ENCODE measurements at places on chromosomes 4 and X.

DNA sequence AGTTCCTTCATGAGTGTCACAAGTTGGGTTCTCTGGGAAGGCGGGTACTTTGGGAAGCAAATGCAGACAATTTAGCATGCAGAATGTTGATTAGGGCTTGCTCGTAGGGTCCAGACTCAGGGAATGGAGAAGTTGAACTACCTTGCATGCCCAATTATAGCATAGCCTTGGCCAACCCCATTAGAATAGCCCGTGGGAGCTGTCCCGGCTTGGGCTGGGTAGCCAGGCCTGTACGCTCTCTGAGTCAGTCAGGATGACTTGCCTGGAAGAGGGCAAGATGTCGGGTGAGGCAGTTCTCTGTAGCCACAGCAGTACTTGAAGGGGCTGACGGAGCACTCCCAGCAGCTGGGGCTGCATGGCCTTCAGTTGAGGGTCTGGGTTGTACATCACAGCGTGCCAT lies 19.5 kb downstream of the KIAA0232 start:
- DNase-seq = no peak

GRCh38 chrX:146454363-146454762 lies 355.2 kb upstream of the CXorf51B start:
- no peak for DNase-seq

DNA sequence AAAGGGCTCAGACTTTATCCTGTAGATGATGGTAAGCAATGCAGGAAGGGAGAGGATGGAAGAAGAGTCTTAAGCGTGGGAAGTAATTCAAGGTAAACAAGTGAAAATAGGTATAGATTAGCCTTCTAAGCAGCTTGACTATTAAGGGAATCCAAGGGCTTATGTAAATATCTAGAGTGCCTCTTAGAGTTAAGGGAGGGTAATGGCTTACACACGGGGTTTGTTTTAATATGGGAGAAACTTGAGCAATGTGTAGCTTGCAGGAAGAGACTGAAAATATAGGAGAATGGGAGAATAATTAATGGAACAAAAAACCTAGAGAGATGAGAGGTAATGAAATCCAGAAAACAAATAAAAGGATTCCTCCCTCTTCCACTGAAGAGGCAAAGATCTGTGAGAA lies 12.8 kb upstream of the SAP30 start:
- DNase-seq = peak; percentile 43

- no peak for DNase-seq
Observed at GRCh38 chr4:156475322-156475721, 496.3 kb downstream of the PDGFC start.

GRCh38 chrX:118823263-118824172 lies at the start of gene ZCCHC12:
TSS of gene ZCCHC12 (plus strand) at chrX:118823824. CDS start at chrX:118825245, 1,421 bp downstream.
- DNase-seq = no peak

GRCh38 chrX:121307449-121307848 lies 260.0 kb downstream of the GLUD2 start:
- DNase-seq = no peak

- DNase-seq = no peak
Observed at GRCh38 chr4:4950561-4951290, 68.5 kb downstream of the CYTL1 start.

- no peak for DNase-seq
Observed at GRCh38 chrX:106728337-106728736, 1.8 kb downstream of the RNF128 start.

DNA sequence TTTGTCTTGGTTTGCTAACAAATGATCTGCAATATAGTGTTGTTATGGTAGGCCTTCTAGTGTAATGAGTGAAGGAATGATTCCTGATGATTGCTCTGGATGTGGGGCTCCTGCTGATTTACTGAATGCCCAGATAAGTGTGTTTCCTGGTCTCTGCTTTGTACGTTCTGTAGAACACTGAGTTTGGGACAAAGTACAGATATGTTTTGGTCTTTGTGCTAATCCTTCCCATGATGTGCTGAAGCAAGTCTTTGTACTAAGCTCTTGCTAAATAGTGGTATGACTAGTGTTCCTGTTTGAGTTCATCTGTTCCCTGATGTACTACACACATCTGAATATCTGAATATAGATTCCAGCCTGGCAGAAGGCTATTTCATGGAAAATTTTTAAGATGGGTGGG lies 36.9 kb upstream of the XIAP start:
- DNase-seq = no peak

GRCh38 chr4:83371936-83372335 lies 37.3 kb upstream of the HPSE start:
- no peak for DNase-seq

DNA sequence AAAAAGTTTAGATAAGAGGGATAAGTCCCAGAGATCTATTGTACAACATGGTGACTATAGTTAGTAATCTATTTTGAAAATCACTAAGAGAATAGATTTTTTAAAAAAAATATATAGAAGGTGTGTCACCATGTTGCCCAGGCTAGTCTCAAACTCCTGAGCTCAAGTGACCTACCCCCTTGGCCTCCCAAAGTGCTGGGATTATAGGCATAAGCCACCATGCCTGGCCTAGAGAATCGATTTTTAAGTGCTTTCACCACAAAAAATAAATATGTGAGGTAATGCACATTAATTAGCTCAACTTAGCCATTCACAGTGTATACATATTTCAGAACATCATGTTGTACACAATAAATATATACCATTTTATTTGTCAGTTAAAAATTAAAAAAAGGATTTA lies 56.7 kb upstream of the TBC1D9 start:
- DNase-seq = no peak

DNA sequence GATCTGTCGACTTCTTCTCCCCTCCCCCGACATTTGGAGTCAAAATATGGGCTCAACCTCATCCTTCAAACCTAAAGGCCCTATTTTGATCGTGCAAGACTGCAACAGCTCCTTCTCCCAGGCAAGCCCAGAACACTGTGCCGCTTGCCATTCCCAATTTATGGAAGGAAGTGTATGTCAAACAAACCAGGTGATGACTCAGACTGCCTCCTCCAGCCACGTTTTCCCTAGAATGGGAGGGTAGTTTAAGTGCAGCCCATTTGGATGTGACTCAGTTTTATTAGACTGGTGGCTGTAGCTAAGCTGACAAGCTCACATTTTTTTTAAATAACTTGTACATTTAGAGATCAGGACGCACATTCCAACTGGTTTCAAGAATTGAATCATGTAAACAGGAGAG lies 570.4 kb upstream of the DIPK2B start:
- DNase-seq = no peak

- DNase-seq = no peak
Observed at GRCh38 chr4:152304220-152304619, 231.7 kb downstream of the FBXW7 start.

DNA sequence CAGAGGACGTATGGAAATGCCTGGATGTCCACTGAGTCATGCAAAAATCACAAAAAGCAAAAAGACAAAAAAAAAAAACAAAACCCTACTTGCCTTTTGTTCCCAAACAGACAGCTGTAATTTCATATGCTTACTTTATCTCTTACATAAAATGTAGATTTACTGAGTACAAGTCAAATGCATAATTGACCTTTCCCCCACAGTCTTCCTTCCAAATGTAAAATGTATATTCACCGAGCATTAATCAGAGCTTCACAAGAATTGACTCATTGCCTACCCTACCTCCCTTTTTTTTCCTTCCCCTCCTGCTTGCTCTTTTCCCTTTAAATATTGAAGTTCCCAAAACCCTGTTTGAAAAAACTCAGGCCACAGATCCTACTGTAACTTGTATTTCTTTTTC lies 32.5 kb upstream of the TMPRSS11B start:
- DNase-seq = no peak

GRCh38 chr4:148998719-148999118 lies 556.5 kb upstream of the NR3C2 start:
- DNase-seq = no peak

- no peak for DNase-seq
Observed at GRCh38 chrX:74458736-74459135, 37.4 kb downstream of the SLC16A2 start.

Measured in NCI-H187 treated with DMSO at 0.1 percent for 48 hours (cell line).